Activated T-cell treated with anti-CD3 and anti-CD28 coated beads, Interleukin-2, amount 50 U/mL, for 24 hours (primary cell): ENCODE measurements at places on chromosomes 12 and 14.

- DNase-seq = peak; percentile 73
Observed at GRCh38 chr12:104682790-104683279, 226.1 kb downstream of the CHST11 start.

DNA sequence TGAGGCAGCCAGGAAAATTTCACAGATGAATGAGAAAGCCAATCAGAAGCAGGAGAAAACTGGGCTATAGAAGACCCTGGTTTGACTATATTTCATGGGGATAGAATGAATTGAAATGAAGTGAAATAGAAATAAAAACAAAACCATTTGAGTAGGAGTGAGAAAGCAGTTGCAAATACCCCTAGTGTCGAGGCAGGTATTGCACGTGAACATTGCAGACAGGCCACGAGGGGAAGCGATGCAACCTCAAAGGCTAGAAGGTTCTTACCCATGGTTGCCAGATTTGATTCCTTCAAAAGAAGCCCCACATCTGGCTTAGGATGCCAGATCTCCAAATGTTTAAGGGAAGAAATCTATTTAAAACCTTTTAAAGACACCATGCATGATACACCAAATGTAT lies 648.9 kb downstream of the VRK1 start:
- no peak for DNase-seq

DNA sequence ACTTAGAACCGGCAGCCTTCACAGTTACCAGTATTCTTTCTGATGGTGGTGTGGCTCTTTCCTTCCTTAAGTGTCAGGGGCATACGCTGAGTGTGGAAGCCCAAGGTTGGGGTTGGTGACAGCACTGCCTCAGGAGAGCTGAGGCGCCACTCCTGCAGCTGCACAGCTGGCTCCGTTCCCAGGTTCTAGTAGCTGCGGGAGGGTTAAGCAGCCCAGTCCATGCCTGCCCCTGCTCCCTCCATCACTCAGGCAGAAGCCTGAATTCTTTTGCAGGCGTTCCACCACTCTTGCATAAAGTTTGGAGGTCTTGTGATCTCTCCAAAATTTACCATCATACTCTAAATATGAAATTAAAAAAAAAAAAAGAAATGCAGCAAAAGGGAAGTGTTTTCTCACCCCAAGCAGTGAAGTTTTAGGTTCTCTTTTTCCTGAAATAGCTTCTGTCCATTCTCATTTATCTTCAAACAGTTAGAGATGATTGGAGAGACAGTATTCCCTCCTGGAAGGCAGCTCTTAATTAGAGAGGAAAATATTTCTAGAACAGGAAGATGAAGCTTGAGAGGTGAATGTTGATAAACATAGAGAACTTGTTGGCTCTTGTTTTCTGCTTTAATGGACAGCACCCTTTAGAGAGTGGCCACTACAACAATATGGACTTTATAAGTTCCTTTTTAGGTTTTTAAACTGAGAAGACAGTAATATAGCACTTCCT lies 136.1 kb downstream of the FGD4 start:
- DNase-seq = no peak

- DNase-seq = peak; percentile 83
Observed at GRCh38 chr12:117155278-117156060, 34.8 kb downstream of the FBXO21 start.

DNA sequence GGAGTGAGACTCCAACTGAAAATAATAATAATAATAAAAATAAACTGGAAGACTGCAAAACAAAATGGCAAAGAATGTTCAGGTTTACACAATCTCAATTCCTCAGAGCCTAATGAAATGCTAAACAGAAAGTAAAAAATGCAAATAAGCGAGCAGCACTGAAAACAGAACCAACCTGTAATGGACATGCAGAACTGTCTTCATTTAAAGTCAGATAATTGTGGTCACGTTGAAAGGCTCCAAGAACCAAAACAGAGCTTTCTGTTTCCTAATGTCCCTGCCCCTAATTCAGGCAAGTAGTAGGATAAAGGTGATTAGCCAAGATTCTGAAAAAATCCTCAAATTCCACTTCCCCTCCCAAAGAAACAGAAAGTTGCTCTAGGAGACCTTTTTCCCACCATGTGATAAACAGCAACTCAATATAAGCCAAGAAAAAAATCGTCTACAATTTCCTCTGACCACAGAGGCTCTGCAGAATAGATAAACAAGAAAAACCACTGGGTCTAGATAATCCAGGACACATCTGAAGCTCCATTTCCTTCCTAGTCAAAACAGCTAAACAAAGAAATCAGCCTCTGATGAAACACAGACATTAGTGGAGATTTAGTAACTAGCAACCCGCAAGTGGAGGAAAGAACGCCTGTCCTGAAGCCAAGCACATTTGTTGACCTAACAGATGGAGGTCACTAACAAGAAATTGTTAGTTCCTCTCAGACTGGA lies 3.0 kb downstream of the MIS18BP1 start:
- DNase-seq = no peak

DNA sequence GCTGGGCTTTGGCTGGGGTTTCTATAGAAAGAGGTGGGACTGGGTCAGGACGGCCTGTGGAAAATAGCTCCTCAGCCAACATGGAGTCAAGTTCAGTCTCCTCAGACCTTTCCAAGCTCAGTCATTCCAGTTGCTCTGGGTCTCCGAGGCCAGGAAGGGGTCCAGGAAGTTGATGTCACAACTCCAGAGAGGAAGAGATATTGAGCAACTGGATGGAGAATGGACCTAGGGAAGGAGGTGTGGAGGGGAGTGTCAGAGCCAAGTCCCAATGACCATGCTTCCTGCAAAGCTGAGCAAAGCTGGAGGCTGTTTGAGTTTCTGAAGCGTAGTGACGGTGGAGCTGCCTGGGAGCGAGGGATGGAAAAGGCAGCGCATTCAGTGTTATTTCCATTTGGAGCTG lies 86.1 kb downstream of the SLC24A4 start:
- no peak for DNase-seq

DNA sequence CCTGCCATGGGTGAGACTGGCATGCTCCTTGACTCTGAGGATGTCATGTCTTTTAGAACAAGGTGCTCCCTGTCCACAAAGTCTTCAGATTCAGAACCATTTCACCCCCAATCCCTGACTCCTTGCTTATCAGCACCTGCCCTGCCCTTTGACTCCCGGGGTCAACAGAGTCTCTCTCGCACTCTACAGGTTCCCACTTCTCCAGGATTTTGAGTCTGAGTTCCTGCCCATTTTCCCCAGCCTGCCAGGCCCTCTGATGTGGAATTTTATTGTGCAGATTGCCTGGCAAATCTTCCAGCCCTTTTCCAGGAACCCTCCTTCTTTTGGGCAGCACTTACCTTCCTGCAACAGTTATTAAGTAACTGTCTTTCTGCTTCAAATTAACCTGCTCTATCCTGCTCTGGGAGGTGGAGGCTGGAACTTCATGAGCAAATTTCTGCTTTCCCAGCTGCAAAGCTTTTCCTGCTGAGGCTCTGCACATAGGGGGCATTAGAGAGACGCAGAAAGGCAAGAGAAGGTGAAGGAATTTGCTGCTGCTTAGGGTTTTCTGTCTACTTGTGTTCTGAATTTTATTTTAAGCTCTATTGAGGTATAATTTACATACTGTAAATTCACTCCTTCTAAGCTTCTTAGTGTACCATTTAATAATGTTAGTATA lies 259.1 kb downstream of the PCNX1 start:
- DNase-seq = no peak

DNA sequence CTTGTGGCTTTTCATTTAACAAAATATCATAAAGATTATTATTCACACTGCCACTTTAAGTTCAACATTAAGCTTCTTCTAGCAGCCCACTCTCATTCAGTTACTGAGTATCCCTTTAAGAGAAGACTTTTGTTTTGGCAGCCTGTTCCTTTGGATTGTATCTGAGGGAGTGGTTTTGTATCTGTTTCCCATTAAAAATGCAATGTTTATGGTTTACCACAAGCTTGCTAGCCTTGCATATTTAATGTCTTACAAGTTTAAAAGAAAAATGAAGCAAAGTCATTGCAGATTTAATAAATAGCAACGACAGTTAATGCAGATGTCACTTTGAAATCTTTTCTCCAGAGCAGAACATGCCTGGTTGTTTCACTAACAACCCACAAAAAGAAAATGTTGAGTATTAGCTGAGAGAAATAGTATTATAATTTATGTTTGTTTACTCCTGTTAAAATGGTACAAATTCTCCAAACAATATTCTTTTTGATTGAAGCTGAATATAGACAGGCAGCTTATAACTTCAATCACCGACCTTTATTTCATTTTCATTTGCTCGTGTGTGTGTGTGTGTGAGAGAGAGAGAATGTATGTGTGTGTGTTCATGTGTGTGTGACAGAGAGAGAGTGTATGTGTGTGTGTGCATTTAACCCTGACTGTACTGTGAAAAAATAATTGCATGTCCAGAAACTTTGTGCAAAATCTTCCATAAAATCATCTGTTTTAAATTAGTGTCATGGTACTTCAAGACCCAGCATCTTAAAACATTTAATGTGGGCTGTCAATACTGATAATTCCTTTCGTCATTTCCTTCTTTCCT lies 1.8 kb downstream of the DCN start:
- DNase-seq = no peak

- DNase-seq = no peak
Observed at GRCh38 chr14:104889375-104889757, 24.3 kb downstream of the CEP170B start.

GRCh38 chr12:107127482-107128430 lies 34.4 kb upstream of the CRY1 start:
- no peak for DNase-seq

DNA sequence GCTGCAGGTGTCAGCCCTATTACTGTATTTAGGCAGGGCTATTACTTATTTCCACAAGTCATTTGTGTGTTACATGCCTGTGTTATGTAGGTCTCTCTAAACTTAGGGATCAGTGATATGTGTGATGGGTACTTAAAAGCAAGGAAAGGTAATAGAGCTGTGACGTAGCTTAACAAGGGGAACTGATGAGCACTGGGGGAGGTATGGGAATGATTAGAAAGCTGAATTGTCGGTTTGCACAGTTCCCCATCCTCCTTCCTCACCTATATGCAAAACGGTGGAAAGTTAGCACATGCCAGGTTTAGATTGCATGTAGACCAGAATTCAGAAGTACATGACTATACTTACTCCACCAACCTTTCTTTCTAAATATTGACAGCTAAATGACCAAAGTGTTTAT lies 494.3 kb upstream of the GARIN6 start:
- DNase-seq = no peak

DNA sequence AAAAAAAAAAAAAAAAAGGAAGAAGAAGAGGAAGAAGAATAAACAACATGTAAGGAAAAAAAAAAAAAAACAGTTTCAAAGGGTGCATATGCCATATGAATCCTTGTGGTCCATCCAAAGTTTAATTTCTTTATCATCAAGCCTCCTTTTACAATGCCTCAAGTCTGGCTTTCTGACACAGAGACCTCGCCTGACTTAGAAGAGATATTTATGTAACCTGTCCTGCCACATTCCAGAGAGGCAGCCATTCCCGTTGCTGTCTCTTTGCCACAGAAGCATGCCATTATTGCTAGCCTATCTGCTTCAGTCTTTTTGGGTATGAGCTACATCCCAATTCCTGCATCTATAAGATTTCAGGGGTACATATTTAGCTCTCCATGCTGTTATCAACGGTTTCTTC lies 596.7 kb upstream of the ATP2B1 start:
- no peak for DNase-seq

GRCh38 chr12:1993871-1994371 lies 10.3 kb downstream of the DCP1B start:
- no peak for DNase-seq

DNA sequence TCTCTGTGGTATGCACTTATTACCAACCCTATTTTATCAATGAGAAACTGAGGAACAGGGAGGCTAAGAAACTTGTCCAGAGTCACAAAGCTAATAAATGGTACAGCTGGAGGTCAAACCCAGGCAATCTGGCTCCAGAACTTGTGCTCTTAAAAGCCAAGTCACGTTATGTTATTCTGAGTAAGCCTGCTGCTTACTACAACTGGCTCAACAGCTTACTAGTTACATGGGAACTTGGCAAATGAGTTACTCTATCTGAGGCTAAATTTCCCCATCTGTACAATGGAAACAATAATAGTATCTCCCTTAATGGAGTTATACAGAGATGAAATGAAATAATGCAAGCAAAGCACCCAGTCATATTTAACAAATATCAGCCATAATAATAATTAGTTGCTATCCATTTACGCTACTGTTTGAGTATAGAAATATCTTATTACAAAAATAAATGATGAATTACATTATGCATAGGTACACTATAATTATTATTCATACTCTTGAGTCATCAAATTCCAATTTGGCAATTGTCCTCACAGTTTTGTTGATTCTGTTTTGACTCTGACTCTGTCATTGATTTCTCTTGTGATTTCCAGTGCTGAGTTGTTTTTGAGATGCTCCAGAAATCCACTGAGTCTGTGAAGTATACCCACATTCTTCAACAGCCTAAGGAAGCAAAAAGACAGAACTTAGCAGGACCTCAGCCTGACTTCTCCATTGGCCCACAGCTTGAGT lies 112.2 kb downstream of the TBX5 start:
- no peak for DNase-seq

GRCh38 chr14:33903369-33903768 lies 47.5 kb downstream of the EGLN3 start:
- DNase-seq = no peak

- no peak for DNase-seq
Observed at GRCh38 chr12:66025477-66025876, 105.1 kb downstream of the LLPH start.

DNA sequence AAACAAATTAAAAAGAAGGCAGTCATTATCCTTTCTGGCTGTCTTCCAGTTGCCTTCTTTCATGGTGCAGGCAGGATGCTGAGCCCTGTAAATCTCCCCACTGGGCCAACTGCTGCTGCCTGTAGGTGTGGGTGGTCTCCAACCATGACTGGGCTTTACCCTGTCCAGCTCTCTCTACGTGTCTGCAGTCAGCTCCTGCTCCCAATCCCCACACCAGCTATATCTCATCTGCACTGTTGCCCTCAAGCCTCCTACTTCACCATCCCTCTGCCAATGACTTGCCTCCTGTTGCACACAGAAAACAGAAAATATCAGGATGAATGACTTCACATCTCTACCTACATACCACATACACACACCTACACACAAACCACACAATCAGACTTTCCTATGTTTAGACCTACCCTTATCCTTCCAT lies 39.7 kb upstream of the PSMA6 start:
- no peak for DNase-seq

GRCh38 chr12:18700271-18700670 lies 37.5 kb downstream of the PLCZ1 start:
- DNase-seq = no peak

GRCh38 chr12:14621826-14622225 lies 54.1 kb upstream of the PLBD1 start:
- DNase-seq = no peak

- peak; percentile 52 for DNase-seq
Observed at GRCh38 chr12:101823891-101824290, 6.9 kb downstream of the GNPTAB start.

GRCh38 chr12:52976574-52977071 lies 27.7 kb downstream of the KRT18 start:
- no peak for DNase-seq

DNA sequence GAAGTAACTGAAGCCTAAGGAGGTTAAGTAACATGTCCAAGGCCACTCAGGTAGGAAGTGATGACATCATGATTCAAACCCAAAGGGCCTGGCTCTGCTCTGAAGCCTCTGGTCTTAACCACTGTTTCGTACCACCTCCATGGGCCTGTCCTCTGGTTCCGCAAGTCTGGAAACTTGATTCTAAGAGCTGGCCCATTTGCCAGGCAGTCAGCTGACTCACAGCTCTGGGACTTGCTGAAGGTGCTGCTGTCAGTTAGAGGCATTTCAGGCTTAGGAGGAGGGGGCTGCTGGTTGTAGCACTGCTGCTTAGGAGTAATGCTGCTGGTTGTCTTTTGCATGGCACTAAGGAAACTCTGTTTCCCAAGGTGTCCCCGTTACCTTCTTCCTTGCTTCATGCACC lies 7.9 kb downstream of the NRXN3 start:
- DNase-seq = no peak

GRCh38 chr14:97177016-97177415 lies 379.8 kb downstream of the VRK1 start:
- DNase-seq = peak; percentile 41
